ENCODE measurements at places on chromosomes 13 and 19.

DNA sequence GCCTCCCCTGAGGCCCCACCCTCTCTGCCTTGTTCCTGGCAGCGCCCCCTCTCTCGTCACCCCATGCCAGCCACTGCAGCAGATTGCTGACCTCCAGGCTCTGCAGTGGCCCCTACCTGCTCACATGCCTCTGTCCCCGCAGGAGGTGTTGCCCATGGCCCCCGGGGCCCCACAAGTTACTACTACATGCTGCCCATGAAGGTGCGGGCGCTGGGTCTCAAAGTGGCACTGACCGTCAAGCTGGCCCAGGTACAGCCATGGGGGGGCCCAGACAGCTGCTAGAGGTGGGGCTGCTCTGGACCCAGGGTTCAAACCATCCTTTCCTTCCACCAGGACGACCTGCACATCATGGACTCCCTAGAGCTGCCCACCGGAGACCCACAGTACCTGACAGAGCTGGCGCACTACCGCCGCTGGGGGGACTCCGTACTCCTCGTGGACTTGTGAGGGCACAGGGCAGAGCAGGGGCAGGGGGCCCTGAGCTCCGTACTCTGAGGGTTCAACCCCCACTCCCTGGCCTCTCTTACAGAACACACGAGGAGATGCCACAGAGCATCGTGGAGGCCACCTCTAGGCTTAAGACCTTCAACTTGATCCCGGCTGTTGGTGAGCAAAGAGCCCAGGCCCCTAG, 6.2 kb downstream of the MRPL4 start:
- DNase-seq, result no peak

DNA sequence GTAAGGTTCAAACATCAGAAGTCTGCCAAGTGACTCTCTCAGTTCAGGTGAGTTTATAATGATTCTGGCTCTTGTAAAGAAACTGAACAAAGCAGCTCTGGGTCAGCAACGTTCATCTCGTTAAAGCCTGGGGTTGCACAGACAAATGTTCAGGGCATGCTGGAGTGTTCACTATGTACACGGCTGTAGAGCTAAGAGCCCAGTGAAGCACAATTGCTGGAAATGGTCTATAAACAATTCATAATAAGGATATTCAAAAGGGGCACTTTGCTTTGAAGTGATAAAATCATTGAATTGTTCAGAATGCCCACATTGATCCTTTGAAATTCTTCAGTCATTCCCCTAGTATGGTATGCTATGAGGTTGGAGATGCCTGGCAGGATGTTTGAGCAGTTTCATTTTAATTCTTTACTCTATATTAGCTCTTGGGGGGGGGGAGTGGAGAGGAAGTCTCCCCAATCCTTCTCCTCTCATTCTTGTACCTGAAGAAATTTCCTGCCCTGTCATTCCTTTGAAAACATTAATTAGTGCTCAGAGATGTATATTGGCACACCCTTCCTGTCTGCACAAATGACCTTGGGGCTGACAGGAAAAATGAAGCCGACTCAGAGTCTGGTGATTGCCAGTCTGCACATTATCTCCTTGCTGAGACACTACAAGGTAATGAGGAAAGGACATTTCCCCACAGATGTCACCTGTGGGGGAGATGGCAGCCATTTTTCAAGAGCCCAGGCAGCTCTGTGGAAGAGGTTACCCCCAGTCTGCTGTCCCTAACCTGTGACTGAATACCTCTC, 145.5 kb downstream of the DLEU7 start:
- no peak for DNase-seq

- DNase-seq, result no peak
Measured at GRCh38 chr19:32669310-32669709, 5.7 kb downstream of the ANKRD27 start.

GRCh38 chr19:55654868-55655647, at the start of gene U2AF2:
TSS of gene U2AF2 (plus strand) at chr19:55655035. CDS start at chr19:55655105, 70 bp downstream.
- DNase-seq, result peak; percentile 69

DNA sequence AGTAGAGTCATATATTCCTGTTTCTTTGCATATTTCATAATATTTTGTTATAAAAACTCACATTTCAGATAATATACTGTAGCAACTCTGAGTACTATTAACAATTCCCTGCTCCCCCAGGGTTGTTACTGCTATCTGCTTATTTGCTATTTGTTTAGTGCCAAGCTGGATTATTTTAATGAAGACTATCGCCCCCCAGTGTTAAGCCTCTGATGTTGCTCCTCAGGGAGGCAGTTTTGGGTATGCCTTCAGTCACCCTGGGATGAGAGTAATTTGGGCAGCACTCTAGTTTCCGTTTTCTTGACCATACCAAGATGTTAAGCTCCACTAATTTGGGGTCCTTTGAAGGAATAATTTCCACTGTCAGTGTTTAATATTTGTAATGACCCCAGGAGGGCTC, 46.0 kb downstream of the MICU2 start:
- no peak for DNase-seq

DNA sequence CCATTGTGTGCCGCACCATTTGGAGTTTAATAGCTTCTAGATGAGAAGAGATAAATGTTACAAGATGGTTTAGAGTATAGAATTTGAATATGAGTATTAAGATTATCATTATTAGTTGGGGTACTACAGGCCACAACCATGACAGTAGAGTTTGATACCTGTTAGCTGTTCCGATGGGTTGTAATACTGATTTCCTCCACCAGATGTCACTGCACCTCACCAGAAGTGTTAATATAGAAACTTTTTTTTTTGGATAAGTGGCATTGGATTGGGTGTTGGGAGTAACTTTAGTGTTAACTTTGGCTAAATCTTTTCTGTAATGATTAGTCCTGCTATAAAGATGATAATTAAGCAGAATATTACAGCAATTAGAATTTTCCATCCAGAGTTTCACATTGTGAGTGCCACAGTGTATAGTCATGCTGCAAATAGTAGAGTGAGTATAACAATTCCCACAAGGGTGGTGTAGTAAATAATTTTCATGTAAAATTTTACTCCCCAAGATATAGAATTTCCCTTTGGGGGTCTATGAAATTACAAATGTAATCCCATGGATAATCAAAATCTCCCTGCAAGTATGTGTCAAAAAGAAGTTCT, 56.3 kb downstream of the PSG3 start:
- no peak for DNase-seq

DNA sequence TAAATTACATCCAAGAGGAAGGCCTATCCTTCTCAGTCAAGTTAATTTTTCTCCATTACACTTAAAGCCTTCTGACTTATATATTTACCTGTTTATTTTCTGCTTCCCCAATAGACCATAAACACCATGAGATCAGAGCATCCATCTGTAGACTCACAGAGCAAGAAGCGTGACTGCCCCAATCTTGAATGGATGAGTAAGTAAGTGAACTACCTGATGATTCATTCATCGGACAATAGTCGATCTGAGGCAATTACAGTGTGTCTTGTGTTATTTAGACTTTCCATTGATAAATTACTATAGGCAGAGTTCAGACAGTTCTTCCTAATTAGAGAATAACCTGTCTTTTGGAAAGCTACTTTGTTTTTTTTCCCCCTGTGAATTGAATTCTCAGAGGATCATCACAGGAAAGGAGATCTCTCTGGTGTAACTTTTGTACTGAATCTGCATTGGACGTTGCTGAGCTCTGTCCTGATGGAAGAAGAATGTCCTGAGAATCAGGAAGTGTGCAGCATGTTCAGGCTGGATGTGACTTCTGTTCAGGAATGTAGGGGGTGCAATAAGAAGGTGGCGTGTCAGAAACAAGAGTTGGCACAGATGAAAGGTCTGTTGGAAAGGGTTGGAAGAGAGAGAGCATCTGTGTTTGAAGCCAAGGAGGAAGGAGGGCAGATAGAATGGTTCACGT, 367.0 kb downstream of the NALCN start:
- no peak for DNase-seq

- DNase-seq, result peak; percentile 16
Measured at GRCh38 chr13:57629821-57630235, 1.7 kb upstream of the PCDH17 start.

DNA sequence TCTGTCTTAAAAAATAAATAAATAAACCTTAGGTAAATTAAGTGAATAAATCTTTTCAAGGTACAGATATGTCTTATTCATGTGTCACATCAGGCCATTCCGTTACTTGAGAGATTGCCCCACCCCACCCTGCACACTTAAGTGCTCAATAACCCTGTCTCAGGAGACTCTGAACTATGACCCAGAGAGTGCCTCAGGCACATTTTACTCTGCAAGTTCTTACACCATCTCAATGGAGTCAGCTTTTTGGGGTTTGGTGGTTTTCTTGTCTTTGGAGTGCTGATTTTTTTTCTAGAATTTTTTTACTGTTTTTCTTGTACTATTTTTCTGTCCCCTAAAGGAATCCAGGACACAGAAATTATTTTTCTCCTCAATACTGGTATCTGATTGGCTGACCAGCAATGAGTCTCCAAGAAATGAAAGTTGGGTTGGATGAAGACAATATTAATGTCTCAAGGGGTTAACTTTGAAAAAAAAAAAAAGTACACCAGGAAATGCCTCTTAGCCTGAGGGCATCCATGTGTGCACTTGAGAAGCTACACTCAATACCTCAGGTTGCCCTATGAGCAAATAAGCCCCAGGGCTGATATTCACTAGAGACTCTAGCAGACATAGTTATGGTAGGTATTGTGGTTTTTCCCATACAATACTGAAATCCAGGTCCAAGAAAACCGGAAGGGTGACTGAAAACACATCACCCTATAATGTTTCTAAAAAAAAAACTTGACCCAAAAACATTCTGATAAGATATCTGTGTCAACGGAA, 114.6 kb upstream of the ZNF91 start:
- DNase-seq, result no peak

GRCh38 chr19:30046522-30046921, 104.5 kb downstream of the URI1 start:
- DNase-seq, result no peak

DNA sequence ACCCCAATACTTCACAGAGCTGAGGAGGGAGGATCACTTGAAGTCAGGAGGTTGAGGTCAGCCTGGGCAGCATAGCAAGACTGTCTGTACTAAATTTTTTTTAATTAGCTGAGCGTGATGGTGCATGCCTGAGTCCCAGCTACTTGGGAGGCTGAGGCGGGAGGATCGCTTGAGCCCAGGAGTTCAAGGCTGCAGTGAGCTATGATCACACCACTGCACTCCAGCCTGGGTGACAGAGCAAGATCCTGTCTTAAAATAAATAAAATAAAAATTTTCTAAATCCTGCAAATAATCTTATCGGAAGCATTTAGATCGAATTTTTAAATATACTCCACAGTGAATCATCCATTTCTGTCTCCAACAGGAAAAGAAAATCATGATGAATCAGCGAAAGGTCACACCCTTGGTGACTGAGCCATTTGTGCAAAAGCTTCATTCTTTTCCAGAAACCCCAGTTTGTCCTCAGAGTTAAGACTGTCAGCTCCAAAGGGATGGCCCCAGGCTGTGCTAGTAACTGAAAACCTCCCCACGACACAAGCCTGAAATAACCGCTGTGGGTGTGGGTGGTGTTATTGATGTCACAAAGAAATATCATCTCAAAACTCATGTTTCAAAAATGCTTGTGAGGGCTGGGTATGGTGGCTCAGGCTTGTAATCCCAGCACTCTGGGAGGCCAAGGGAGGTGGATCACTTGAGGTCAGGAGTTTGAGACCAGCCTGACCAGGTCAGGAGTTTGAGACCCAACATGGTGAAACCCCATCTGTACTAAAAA, 167.6 kb downstream of the PTPRS start:
- no peak for DNase-seq

DNA sequence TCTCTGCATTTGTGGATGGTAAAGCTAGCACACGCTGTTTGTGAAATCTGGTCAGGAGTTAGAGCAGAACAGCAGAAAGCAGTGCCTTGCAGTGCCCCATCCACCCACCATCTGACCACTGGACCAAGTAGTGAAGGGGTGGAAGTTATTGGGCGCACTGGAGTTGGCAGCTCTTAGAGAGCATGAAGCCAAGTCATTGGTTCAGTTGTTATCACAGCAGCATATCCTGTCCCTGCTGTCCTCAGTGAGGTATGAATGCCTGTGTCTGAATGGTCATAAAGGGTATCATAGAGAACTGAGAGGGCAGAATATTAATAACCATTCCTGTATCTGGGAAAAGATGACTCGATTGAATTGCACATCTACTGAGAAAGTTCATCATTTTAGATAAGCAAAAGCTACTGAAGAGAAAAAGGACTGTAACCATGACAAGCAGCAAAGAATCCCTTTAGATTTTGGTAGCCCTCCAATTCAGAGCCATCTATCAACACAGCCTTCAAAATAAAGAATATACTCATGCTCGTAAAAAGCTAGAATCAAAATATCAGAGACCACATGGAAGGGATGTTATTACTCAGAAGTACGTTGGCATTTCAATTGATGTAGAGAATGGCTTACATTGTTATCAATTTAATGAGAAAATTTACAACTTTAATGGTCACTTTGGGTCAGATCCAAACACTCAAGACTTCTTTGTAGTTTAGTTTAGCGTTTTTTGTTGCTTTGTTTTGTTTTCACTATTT, 919.0 kb downstream of the EFNB2 start:
- DNase-seq, result no peak

DNA sequence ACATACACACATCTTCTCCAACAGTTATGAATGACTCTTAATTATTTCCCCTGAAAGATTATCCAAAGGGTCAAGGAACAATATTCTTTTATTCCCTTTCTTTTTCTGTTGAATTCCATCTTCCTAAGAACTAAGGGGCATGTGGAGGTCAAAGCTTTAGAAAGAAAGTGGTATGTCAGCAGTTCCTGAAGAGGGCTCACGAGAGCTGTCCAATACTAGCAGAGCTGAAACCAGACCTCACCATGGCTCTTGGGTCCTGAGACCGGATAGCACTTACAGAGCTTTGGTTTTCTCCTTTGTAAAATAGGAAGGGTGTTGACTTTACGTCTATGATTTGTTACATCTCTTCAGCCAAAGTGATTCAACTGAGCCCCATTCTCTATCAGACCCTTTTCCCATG, 109.8 kb upstream of the FREM2 start:
- no peak for DNase-seq

DNA sequence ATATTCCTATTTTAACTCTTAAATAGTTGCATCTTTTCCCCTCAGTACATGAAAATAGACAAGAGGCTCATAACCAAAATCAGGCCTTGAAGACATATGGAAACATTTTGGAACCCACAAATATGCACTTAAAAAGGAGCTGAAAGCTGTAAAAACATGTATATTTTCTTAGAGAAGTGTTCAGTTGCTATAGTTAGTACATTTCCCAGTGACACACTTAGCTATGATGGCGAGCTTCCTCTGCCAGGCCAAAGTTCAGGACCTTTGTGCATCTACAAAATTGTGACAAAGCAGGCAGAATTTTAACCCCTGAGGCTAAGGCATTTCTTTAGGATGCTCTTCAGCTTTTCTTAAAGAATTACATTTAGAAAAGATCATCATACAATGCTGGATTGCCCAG, 54.5 kb downstream of the RCBTB2 start:
- no peak for DNase-seq

DNA sequence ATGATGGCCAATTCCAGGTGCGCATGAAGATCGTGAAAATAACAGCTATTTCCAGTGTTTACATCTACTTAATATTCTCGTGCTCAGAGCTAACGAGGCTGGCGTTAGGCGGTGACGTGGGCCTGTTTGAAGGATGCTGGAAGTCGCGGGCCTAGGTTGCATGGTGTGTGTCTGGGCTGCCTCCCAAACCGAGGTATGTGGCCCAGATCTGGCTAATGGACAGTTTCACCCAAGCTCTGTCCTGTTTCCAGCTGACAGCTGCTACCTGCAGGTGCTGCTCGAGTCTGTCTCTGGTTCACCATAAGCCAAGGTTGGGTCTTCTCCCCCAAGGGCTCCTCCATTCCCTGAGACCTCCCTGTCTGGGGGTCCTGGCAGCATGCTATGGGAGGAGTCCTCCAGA, 40.5 kb upstream of the KCTD15 start:
- no peak for DNase-seq

GRCh38 chr13:46607768-46608564, 55.0 kb downstream of the LRCH1 start:
- no peak for DNase-seq

All from activated CD8-positive, alpha-beta memory T cell treated with anti-CD3 and anti-CD28 coated beads for 48 hours (primary cell).